ENCODE measurements at places on chromosomes 2 and 18. TPM values are rescaled to one million over a fixed set of nuclear protein-coding genes. Genes with fewer than 3 reads are reported as not detected.

The COL6A3 gene
- 289 TPM for total RNA-seq

GRCh38 chr18:79682894-79683625 is 3.5 kb downstream of the CTDP1 start:
- no peak for DNase-seq

DNA sequence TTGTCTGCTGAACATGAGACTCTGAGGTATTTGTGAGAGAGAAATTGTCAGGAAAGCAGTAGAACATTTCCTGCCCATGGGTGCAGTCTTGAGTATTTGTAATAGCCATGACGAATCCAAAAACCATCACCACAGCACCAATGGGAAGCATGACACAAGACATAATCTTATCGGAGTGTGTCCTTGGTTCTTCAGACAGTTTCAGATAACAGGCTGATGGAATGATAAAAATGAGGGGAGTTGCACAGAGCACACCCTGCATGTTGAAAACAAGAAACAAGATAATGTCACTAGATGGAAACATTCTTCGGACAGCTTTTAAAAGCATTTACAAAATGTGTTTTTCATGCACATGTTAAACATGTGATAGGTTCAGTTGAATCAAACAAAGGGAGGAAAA is 56.9 kb downstream of the SLC38A11 start:
- no peak for DNase-seq

- DNase-seq = no peak
These were observed 40.6 kb upstream of the RFX8 start for GRCh38 chr2:101515477-101515876.

All from aorta (tissue), 5 donors.